ENCODE measurements at places on chromosomes 13 and 19. TPM values are rescaled to one million over a fixed set of nuclear protein-coding genes. Genes with fewer than 3 reads are reported as not detected.

- no peak for DNase-seq
Measured at GRCh38 chr19:492091-492531, 4.2 kb upstream of the MADCAM1 start.

DNA sequence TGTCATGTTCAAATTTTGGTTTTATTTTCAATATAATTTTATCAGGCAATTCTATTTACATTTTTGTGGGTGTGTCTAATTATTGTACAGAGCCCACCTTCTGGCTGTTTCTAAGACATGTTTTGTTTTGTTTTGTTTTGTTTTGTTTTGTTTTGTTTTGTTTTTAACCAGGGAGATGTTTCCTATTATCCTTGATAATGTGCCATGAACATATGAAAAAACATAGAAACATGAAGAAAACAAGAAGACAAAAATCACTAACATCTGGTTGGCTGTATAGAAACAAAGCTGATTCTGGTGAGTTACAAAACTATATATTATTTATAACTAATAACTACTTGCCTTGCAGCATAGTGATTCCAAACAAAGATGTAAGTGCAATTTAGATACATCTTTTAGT, 128.1 kb upstream of the TRPC4 start:
- no peak for DNase-seq

The SSC5D gene
- 2.0 TPM for total RNA-seq

- DNase-seq: no peak
Measured at GRCh38 chr13:30179597-30180276, 127.6 kb downstream of the KATNAL1 start.

- no peak for DNase-seq
Measured at GRCh38 chr13:19890030-19890429, 26.6 kb upstream of the ZMYM5 start.

- no peak for DNase-seq
Measured at GRCh38 chr13:66940113-66940512, 290.0 kb downstream of the PCDH9 start.

Measured in heart right ventricle (tissue), 16 donors.